ENCODE measurements at places on chromosomes 5 and 9.

GRCh38 chr5:115850744-115851416 is 9.1 kb downstream of the AP3S1 start:
- DNase-seq, result no peak

DNA sequence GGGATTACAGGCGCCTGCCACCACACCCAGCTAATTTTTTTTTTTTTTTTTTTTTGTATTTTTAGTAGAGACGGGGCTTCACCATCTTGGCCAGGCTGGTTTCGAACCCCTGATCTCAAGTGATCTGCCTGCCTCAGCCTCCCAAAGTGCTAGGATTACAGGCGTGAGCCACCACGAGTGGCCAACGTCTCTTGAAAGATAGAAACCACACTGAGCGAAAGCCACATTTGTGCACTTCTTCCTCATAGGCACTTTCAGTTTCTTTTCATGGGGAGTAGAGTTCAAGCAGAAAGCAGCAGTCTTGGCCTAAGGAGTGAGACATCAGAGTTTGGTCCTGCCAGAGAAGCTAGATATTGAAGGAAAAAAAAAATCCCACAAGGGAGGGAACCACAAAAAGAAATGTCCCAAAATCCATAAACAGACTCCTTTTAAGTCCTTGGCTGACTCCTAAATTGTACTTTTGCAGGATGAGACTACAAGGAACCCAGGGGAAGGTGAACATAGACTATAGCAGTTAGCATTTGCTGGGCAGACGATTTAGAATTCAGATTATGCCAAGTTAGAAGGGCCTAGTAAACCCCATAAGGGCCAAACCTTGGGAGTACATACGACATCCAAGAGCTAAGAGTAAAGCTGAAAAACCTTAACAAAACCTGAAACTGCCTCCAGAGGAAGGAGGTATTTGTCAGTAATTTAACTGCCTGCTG is 43.9 kb upstream of the GLIPR2 start:
- no peak for DNase-seq

- DNase-seq, result no peak
These were observed 169.7 kb upstream of the CD180 start for GRCh38 chr5:67366276-67366675.

GRCh38 chr9:134679616-134680392 is 38.2 kb downstream of the COL5A1 start:
- no peak for DNase-seq

DNA sequence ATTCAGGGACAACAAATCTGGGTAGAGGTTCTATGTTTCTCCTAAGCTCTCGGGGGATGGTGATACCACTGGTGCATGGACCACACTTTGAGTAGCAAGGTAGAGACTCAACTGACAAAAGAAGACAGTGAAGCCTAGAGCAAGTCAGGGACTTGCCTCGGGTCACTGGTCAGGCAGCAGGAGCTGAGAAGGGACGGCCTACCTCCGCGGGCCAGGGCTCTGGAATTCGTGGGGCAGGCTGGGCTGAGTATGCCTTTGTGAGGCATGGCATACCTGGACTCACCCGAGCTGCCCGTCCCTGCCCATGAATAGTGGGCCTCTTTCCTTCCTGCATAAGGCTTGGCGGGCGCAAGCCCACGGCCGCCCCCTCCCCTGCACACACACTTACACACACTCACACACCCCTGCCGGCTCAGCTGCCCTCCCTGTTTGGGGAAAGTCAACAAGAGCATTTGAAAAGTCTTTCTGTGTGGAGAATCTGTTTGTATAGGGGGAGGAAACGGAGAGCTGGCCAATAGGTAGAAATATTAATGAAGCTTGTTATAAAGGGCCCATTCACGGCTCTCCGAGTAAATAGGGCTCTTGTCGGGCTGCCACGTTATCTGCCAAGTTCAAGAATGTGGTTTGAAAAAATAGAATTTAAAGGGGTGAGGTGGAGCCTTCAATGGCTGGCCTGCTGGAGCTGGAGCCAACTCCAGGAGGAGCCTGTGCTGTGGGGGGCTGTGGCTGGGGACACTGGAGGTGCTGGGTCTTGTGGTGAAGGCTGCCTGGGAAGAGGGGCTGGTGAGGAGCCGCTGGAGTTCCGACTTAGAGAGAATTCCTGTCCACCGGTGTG is 19.1 kb upstream of the KIF12 start:
- no peak for DNase-seq

DNA sequence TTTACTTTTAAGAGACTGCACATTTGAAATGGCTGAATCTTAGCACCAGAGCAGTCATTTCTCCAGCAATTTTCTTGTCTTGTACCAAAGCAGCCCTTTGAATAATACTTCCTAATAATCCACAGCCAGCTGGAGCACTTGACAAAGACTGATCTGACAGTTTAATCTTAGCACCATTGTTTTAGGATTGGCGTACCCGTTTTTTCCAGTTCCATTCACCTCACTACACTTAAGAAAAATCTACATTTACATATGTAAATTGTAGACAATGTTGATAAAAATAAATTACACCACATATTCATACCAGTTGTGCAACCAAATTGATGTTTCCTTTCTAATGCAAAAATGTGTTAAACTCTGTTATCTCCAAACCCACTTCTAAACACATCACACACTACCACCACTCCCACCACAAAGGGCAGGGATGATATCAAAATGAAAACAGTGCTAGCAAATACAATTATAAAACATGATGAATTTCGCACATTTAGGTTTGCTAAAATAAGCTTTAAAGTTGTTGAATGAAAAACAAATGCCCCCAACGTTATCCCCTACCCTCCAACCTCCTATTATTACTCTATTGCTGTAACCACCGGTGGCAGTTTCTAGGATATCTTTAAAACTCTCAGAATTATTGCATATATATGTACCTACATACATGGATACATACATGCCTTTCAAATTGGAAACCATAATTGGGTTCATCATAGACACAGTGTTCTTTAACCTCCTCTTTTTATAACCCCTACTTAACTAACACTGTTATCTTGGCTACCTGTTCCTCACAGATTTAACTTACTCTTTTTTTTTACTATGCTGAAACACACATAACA is 21.5 kb downstream of the SERINC5 start:
- DNase-seq, result no peak

DNA sequence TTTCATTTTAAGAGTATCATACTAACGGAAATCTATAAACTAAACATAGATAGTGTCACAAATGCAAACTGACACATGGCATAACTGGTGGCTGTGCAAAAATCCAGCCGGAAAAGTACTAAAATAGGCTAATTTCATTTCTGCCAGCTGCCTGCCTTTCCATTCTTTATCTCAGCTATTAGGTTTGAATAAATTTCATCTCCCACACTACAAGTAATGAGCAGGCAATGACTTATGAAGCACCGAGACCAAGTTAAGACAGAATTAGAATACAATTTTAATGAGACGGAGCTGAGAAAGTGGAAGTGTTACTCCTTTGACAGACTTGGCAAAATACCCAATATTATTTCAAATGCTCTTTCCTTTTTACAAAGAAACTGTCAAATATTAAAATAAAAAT is 258.8 kb upstream of the ZNF608 start:
- no peak for DNase-seq

- DNase-seq, result no peak
These were observed 9.5 kb upstream of the NKD2 start for GRCh38 chr5:999032-999501.

- no peak for DNase-seq
These were observed 56.0 kb downstream of the EXD3 start for GRCh38 chr9:137366891-137367381.

All from esophagus muscularis mucosa (tissue), 4 donors.